ENCODE measurements at places on chromosomes 16 and 17. TPM values are rescaled to one million over a fixed set of nuclear protein-coding genes. Genes with fewer than 3 reads are reported as not detected.

DNA sequence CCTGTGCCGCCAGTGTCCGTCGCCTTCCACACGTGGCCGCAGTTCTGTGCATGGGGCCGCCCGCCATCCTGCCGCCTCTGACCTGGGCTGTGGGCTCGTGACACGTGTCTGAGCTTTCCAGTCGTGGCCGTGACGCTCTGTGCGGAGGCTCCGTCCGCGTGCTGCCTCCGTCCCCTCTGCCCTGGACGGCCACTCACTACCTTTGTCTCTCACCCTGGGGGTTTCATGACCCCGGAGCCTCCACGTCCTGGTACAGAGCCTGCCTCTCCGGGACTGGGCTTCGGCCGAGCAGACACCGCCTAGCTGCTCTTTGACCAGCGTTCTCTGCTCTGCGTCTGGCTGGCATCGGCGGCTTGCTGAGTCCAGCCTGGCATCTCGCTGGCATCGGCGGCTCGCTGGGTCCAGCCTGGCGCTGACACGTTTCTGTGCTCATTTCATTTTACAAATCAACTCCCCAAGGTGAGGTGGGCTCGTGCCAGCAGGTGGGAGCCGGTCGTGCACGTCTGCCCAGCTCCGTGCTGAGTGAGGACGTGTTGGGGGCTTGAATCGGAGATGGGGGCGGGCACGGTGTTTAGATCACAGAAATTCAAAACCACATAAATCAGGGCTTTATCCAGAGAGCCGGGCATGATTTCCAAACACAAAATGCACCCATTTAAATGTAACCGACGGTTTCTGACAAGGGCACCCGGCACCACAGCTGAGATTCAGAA lies 44.3 kb upstream of the GNG13 start:
- peak; percentile 78 for DNase-seq

DNA sequence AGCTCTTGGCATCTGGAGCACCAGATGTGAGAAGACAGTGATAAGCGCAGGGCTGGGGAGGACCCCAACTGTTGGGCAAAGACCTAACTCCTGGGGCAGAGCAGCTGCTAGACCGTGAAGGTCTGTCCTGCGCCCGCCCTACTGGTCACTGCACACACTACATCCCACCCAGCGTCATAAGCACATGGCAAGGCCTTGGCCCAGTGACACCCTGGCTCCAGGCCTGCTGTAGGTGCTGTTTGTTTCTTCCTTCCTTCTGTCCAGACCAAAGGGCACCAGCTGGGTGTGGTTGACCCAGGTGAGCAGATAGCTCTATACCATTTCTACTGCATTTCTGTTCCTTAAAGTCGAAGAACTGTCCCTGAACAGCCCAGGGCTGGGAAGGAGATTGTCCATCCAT lies 6.4 kb downstream of the TRPV3 start:
- DNase-seq = peak; percentile 62

RHBDF2 gene
- total RNA-seq = 26.7 TPM

KRT23 gene
- 0.37 TPM for total RNA-seq

CARD14 gene
- total RNA-seq = not detected
